ENCODE measurements at places on chromosomes 1 and 21. TPM values are rescaled to one million over a fixed set of nuclear protein-coding genes. Genes with fewer than 3 reads are reported as not detected.

Gene OPTC
- total RNA-seq = not detected

Gene LDLRAD1
- not detected for total RNA-seq

Gene MAP10
- 1.7 TPM for total RNA-seq

Gene EVI5
- 40.1 TPM for total RNA-seq

Gene TMPRSS3
- total RNA-seq = 91.9 TPM

Gene GJA5
- not detected for total RNA-seq

- no peak for DNase-seq
Observed at GRCh38 chr1:6071219-6071618, 25.5 kb downstream of the KCNAB2 start.

GRCh38 chr21:43021756-43022600, 47.6 kb downstream of the PKNOX1 start:
- no peak for DNase-seq

GRCh38 chr1:116853680-116854402, 55.9 kb upstream of the PTGFRN start:
- DNase-seq = peak; percentile 14

- DNase-seq = no peak
Observed at GRCh38 chr1:107220036-107220435, 79.2 kb downstream of the NTNG1 start.

DNA sequence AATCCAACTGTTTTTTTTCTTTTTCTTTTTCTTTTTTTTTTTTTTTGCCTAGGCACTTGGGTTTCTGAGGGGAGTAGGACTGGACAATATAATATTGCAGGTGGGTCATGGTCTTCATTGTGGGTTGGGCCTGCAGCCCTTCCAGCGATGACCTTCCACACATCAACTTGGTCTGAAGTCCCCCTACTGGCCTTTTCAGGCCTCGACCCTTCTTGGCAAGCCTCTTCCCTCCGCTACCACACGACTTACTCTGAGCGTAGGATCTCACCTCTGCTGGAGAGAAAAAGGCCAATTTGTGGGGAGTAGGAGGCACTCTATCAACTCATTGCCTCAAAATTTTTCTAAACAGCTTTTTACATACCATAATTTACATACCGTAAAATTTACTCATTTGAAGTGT, 51.1 kb upstream of the GRIK3 start:
- DNase-seq = no peak

- DNase-seq = no peak
Observed at GRCh38 chr1:55654750-55655149, 439.6 kb upstream of the USP24 start.

GRCh38 chr1:183070234-183070922, 47.2 kb downstream of the LAMC1 start:
- no peak for DNase-seq

DNA sequence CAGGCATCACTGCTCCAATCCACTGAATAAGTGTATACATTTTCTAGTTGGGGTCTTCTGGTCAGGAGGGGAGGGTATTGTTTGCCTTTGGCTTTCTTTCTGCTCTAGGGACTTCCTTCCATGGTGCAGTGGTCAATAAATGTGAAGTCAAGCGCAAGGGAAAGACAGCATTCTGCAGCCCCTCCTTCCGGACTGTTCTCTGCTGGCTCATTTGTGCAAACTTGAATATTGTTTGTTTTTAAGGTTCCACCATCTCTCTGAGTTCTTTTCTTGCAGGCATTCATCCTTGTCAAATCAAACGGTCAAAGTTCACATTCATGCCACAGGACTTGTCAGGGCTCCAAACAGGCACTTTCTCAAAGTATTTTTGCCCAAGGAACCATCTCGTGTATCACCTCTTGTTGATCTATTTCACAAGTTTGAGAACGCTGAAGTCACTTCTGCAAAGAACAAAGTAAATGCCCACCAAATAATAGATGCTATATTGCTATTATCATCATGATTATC, 205.6 kb upstream of the KAZN start:
- DNase-seq = no peak

GRCh38 chr1:4768553-4768952, 114.1 kb downstream of the AJAP1 start:
- DNase-seq = no peak

GRCh38 chr1:99017655-99018054, 13.0 kb upstream of the PLPPR5 start:
- no peak for DNase-seq

GRCh38 chr1:24892188-24893153, 37.6 kb downstream of the RUNX3 start:
- DNase-seq = no peak

- peak; percentile 72 for DNase-seq
Observed at GRCh38 chr1:175192630-175193526, at the start of gene KIAA0040. Gene KIAA0040 (minus strand): TSS chr1:175192776. CDS start chr1:175161013, 31,763 bp downstream.
